ENCODE measurements at places on chromosomes 13 and 19. TPM values are rescaled to one million over a fixed set of nuclear protein-coding genes. Genes with fewer than 3 reads are reported as not detected.

TMEM150B gene
- 3.6 TPM for total RNA-seq

KISS1R gene
- not detected for total RNA-seq

ZNF222 gene
- total RNA-seq, result 2.6 TPM

SYNE4 gene
- not detected for total RNA-seq

TNFAIP8L1 gene
- total RNA-seq, result 11.6 TPM

VAV1 gene
- 2.9 TPM for total RNA-seq

ZNF805 gene
- total RNA-seq, result 19.7 TPM

ODAD3 gene
- total RNA-seq, result 0.39 TPM

ZNF112 gene
- 3.5 TPM for total RNA-seq

Data from esophagus muscularis mucosa (tissue), 4 donors.